ENCODE measurements at places on chromosomes 13 and 19. TPM values are rescaled to one million over a fixed set of nuclear protein-coding genes. Genes with fewer than 3 reads are reported as not detected.

Gene KIRREL2
- total RNA-seq, result 0.05 TPM

Gene TMPRSS9
- total RNA-seq, result not detected

Gene ZNF534
- total RNA-seq, result not detected

Gene DACT3
- total RNA-seq, result 2.2 TPM

Gene ZNF547
- 5.4 TPM for total RNA-seq

Gene RAB20
- 9.5 TPM for total RNA-seq

Gene AMER2
- not detected for total RNA-seq

Gene SIGLEC9
- total RNA-seq, result not detected

Gene ZNF208
- not detected for total RNA-seq

Gene PDX1
- not detected for total RNA-seq

Gene PTH2
- total RNA-seq, result not detected

Gene SIGLECL1
- total RNA-seq, result not detected

Gene THSD8
- total RNA-seq, result not detected

Gene CHST8
- not detected for total RNA-seq

Gene ZNF417
- 23.2 TPM for total RNA-seq

Gene C19orf53
- 50.7 TPM for total RNA-seq

Gene FFAR1
- total RNA-seq, result not detected

Gene KCNJ14
- 0.59 TPM for total RNA-seq

Gene SHFL
- 22.3 TPM for total RNA-seq

Gene URI1
- 67.1 TPM for total RNA-seq

Gene GRK1
- not detected for total RNA-seq

Gene GRIN2D
- 1.5 TPM for total RNA-seq

Gene CLASRP
- total RNA-seq, result 16.9 TPM

Gene CRB3
- total RNA-seq, result not detected

Gene PSMC4
- total RNA-seq, result 165 TPM

Gene MAP4K1
- total RNA-seq, result not detected

Gene ZNF440
- total RNA-seq, result 9.8 TPM

Gene PSG6
- total RNA-seq, result not detected

Gene STXBP2
- 18.5 TPM for total RNA-seq

Gene APLP1
- 15.4 TPM for total RNA-seq

Gene SPINT2
- total RNA-seq, result 5.6 TPM

Gene NLRP4
- not detected for total RNA-seq

Gene KANK3
- 0.18 TPM for total RNA-seq

Gene CYP2A7
- total RNA-seq, result not detected

Gene KIR3DL2
- not detected for total RNA-seq

Gene SLC10A2
- not detected for total RNA-seq

Gene SELENOV
- total RNA-seq, result not detected
